Lower lobe of right lung (tissue), 2 donors: ENCODE measurements at places on chromosomes 16 and 17. TPM values are rescaled to one million over a fixed set of nuclear protein-coding genes. Genes with fewer than 3 reads are reported as not detected.

CDRT4 gene
- 13.4 TPM for total RNA-seq

GRCh38 chr17:41527063-41528023 is 765 bp downstream of the KRT19 start:
- H3K27me3 ChIP-seq = peaks cover 36% of the 10 kb centered on the region
- peak; percentile 79 for DNase-seq
- H3K4me1 ChIP-seq = peaks cover 27% of the 10 kb centered on the region
- H3K36me3 ChIP-seq = peaks cover 11% of the 10 kb centered on the region
- peak overlapping the region; percentile 60 for H3K4me3 ChIP-seq
- H3K27ac ChIP-seq = peak overlapping the region; percentile 89

CXCL16 gene
- total RNA-seq = 249 TPM

ITGAD gene
- total RNA-seq = 0.62 TPM

DNA sequence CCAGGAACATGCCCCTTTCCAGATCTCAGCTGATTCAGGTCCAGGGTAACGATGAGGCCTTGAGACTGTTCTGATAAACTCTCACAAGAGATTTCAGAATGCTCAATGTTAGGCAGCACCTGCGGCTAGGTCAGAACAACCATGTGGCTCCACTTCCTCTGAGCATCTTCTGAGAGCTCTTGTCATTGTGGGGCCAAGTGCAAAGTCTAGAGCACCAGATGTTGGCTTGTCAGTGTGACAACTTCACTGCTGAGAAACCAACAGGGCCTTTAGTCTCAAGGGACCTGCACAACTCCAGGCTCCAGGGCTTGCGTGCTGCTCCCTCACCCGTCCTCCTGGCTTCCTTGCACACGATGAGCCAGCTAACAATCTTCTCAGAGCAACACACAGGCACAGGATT is 29.0 kb downstream of the FCSK start:
- peaks cover 95% of the 10 kb centered on the region for H3K36me3 ChIP-seq
- no peaks in the 10 kb centered on the region for H3K27me3 ChIP-seq

- H3K36me3 ChIP-seq = no peaks in the 10 kb centered on the region
- H3K27ac ChIP-seq = no peak overlapping the region
- no peak for DNase-seq
- H3K4me1 ChIP-seq = no peaks in the 10 kb centered on the region
- no peak overlapping the region for H3K4me3 ChIP-seq
These were observed 383.6 kb downstream of the UTP18 start for GRCh38 chr17:51643702-51644490.

- no peak overlapping the region for H3K4me3 ChIP-seq
- DNase-seq = no peak
- peaks cover 56% of the 10 kb centered on the region for H3K36me3 ChIP-seq
- no peak overlapping the region for H3K27ac ChIP-seq
These were observed 112.5 kb downstream of the MAP2K4 start for GRCh38 chr17:12133183-12133582.

DNA sequence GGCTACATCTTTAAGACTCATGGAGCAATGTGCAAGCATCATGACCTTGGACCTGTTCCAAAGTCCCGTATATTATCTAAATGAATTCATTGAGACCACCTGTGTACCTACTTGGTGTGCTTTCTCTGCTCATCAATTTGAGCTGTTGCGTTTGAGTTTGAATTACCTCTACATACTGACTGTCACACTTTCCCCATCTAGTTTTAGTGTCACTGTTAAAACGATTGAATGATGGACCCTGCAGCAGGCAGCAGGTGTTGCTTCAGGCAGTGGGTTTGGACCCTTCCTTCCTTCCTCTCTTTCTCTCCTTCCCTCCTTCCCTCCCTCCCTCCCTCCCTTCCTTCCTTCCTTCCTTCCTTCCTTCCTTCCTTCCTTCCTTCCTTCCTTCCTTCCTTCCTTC is 33.9 kb upstream of the ZKSCAN2 start:
- H3K27ac ChIP-seq = no peak overlapping the region
- no peaks in the 10 kb centered on the region for H3K27me3 ChIP-seq
- no peaks in the 10 kb centered on the region for H3K36me3 ChIP-seq
- no peaks in the 10 kb centered on the region for H3K4me1 ChIP-seq
- DNase-seq = no peak
- no peak overlapping the region for H3K4me3 ChIP-seq

C16orf46 gene
- not detected for total RNA-seq

- H3K4me3 ChIP-seq = no peak overlapping the region
- no peak for DNase-seq
- no peaks in the 10 kb centered on the region for H3K27me3 ChIP-seq
- H3K4me1 ChIP-seq = no peaks in the 10 kb centered on the region
These were observed 50.9 kb downstream of the CDH11 start for GRCh38 chr16:65070831-65071432.

- no peak for DNase-seq
- H3K27me3 ChIP-seq = no peaks in the 10 kb centered on the region
- H3K4me1 ChIP-seq = no peaks in the 10 kb centered on the region
- H3K36me3 ChIP-seq = peaks cover 40% of the 10 kb centered on the region
These were observed 7.8 kb upstream of the EVI2A start for GRCh38 chr17:31329221-31329620.
